ENCODE measurements at places on chromosomes 5 and 9.

- DNase-seq = no peak
These were observed 507.8 kb downstream of the PDE4D start for GRCh38 chr5:59385700-59386099.

GRCh38 chr5:147878066-147878759 lies at the start of gene SCGB3A2:
Gene SCGB3A2, plus strand, starts transcription at chr5:147878711. Its CDS starts 93 bp downstream, at chr5:147878804.
- DNase-seq = no peak

DNA sequence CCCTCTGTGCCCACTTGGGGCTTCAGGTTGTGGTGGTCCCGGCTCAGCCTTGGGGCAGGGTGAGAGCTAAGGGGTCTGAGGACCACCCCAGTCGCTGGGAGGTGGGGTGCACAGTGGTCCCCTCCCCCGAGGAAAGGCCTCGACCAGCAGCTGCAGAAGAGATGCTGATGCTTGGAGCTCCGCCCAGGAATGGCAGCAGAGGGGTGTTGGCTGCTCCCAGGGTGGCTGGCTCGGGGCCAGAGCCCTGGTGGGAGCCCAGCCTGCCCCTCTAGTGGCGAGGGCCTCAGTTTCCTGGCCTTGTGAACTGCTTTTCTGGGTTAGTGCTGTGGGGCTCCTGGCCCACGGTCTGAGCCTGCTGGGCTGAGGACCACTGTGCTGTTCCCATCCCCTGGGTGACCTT lies 1.2 kb downstream of the DIPK1B start:
- no peak for DNase-seq

- DNase-seq = no peak
These were observed 282.6 kb upstream of the PTGER4 start for GRCh38 chr5:40397091-40397490.

DNA sequence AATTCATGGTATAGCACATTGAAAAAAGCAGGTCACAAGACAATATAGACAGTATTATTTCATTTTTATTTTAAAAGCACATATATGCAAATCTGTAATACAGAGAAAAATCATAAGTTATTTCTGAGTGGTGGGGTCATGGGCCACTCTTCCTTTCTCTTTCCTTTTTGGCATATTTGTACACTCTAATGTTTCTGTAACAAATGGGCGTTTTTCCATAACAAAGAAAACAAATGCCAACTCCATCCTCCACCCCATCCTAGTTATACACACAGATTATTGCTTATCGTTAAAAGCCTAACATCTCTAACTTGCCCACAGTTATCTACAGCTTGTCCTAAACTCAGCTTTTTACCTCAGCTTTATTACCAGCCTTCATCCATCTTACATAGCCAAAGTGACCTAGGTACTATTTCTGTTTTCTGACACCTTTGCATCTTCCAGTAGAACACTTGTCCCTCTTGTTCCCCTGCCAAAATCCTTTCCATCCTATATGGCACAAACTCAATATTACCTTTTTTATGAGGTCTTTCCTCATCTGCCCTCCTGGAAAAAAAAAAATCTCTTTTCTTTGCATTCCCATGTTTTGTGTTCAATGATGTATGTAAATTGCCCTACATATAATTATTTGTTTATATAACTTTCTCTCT lies 4.1 kb downstream of the KIAA0825 start:
- no peak for DNase-seq

DNA sequence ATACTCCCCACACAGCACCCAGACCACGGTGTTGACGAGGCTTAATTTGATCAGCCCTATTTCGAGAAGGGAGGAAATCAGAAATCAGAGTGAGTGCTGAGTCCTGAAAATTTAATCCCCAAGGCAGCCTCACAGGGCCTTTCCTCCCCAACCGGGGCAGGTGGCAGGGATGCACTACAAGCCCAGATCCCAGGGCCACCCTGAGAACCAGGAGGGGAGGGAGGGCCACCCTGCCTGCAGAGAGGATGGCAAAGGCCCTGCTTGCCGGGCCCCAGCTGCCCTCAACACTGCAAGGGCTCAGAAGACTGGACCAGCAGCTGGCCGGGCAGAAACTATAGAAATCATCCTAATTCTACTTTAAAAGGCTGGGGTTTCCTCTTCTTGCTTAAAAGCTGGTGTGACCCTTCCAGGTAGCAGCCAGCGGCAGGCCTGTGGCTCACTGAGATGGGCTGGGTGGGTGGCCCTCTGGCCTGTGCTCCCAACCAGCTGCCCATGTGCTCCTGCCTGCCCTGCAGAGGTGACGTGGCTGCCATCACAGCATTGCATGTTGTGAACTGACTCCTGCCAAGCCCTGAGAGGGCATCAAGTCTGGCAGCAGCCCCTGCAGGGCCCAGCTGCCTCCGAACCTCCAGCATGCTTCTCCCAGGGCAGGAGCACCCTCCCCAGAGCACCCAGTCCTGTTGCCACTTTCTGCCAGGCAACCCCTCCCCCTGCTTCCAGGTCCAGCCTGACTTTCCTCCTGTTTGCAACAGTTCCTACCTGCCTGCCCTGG lies 122.8 kb downstream of the ADAMTS2 start:
- DNase-seq = no peak

GRCh38 chr9:91192381-91193086 lies 169.2 kb downstream of the AUH start:
- DNase-seq = no peak

- DNase-seq = no peak
These were observed 14.3 kb upstream of the SIL1 start for GRCh38 chr5:139212486-139212885.

- DNase-seq = no peak
These were observed 12.8 kb downstream of the FAM81B start for GRCh38 chr5:95403996-95404395.

GRCh38 chr5:14739538-14739937 lies 75.0 kb downstream of the OTULIN start:
- no peak for DNase-seq

DNA sequence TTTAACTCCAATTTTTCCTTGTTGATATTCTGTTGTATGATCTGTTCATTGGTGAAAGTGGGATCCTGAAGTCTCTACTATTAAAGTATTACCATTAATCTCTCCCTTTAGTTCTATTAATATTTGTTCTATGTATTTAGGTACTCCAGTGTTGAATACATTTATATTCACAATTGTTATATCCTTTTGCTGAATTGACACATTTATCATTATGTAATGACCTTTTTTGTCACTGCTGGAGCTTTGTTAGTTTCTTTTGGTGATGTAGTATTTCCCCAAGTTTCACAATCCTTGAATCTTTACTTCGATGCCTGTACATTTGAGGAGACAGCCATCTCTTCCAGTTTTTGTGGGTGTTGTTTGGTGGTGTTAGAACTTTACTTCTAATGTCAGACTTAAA lies 53.7 kb upstream of the PPP3R2 start:
- DNase-seq = no peak

- no peak for DNase-seq
These were observed 42.0 kb downstream of the SHB start for GRCh38 chr9:38026840-38027527.

GRCh38 chr5:2329741-2330140 lies 421.7 kb downstream of the IRX2 start:
- no peak for DNase-seq

- no peak for DNase-seq
These were observed 60.9 kb upstream of the GLRX start for GRCh38 chr5:95883185-95884016.

- no peak for DNase-seq
These were observed 457.3 kb downstream of the DMAC1 start for GRCh38 chr9:7342229-7342628.

- no peak for DNase-seq
These were observed 1.0 kb downstream of the ZDHHC11 start for GRCh38 chr5:849651-850301.

DNA sequence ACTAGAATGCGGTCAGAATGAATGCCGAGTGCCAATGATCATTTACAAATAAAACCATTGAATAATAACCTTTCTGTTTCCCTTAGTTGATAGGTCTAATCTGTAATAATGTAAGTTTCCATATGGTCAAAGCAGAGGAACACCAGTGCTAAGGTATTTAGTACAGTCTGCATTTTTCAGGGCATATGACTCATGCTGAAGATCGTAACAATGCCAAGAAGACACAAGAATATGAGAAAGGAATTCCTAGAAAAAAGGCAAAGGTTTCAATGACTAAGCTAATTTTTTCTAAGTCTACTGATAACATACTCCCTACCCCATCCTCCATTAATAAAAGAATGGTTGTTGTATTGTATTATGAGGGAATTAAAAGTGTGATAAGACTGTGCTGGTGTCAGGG lies 2.8 kb downstream of the OR1L8 start:
- peak; percentile 61 for DNase-seq

DNA sequence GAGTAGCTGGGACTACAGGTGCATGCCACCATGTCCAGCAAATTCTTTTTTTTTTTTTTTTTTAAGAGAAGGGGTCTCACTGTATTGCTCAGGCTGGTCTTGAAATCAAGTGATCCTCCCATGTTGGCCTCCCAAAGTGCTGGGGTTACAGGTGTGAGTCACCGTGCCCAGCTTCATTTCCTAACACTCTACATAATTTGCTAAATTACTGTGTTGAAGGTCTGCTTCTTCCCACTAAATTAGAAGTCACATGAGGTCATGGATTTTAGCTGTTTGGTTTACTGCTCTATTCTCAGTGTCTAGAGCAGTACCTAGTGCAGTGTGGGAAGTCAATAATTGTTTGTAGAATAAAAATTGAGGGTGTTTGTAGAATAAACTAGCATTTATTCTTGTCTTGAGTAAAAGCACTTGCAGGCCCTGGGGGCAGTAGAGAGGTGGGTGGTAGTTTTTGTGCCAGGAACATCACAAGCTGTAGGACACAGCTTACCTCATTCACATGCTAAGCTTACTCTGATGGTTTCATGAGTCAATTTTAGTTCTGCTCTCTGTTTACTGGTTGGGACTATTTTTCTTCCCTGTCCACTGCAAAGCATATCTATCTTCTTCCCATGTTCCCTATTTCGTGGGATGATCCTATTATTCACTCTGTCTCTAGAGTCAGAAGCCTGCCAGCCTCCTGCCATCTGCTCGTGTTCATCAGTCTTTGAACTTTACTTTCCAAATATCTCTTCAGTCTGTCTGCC lies 7.0 kb downstream of the TEX48 start:
- no peak for DNase-seq

GRCh38 chr9:71446473-71447411 lies 321.6 kb downstream of the CEMIP2 start:
- DNase-seq = peak; percentile 6

- DNase-seq = no peak
These were observed 90.7 kb upstream of the FSTL4 start for GRCh38 chr5:133702791-133703770.

GRCh38 chr5:105506692-105507277 lies 1944.2 kb upstream of the NUDT12 start:
- DNase-seq = no peak

DNA sequence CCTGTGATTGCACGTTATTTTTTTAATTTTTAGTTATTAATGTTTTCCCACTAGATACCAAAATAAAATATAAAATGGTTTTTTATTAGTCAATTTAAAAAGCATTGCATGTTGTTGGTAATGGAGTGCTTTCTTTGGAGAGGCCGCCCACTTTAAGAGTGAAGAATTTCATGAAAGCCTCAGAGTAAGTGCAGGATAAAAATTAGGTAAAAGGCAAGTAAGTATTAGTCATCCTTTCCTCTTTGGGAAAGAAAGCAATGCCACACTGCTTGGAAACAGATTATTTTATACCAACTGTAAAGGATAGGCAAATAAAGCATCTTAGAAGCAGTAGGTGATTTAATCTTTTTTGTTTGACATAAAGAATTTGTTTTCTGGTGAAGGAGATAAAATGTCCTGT lies 62.9 kb downstream of the HSD17B4 start:
- peak; percentile 1 for DNase-seq

- DNase-seq = no peak
These were observed 218.2 kb downstream of the PSAT1 start for GRCh38 chr9:78515108-78515507.

- no peak for DNase-seq
These were observed 90.8 kb downstream of the TMEM167A start for GRCh38 chr5:82986404-82986803.

GRCh38 chr9:75909776-75910175 lies 19.3 kb downstream of the PCSK5 start:
- no peak for DNase-seq

- DNase-seq = no peak
These were observed 830 bp downstream of the TRAF1 start for GRCh38 chr9:120925535-120926396.

DNA sequence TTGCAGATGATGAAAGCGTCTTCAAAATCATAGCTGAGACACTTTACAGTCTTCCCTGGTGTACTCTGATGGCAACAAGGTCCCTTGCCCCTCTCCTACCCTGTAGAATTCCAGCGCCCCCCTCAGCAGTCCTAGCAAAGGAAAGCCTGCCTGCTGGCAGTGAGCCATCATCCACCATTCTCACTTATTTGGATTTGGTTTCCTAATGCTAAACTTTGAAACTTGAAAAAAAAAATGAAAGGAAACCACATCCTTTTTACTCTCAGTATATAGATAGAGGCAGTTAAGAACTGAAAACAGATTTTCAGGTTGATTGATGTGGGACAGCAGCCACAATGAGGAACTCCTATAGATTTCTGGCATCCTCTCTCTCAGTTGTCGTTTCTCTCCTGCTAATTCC lies at the start of gene GZMA:
GZMA (plus strand) TSS at position 299 of the 400 bp plus-strand sequence; CDS start at position 336, 37 bp downstream.
- DNase-seq = no peak

- DNase-seq = no peak
These were observed 41.7 kb downstream of the ZNF608 start for GRCh38 chr5:124704594-124705284.

DNA sequence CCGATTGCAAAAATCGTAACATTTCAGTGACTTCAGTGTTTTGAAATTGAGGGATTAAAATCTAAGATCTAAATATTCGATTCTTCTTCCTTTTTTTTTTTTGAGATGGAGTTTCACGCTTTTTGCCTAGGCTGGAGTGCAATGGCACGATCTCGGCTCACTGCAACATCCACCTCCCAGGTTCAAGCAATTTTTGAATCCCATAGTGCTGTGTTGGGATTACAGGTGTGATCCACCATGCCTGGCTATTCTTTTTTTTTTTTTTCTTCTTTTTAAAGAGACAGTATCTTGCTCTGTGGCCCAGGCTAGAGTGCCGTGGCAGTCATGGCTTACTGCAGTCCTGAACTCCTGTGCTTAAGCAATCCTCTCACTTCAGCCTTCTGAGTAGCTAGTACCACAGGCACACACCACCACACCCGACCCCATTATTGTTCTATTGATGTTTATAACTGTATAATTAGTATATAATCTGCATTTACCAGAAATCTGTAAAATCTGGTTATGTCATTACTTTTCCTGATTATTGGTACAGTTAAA lies 42.7 kb downstream of the NSD1 start:
- no peak for DNase-seq

- no peak for DNase-seq
These were observed 466.9 kb upstream of the ARRDC3 start for GRCh38 chr5:91850031-91850430.

GRCh38 chr5:153258469-153258868 lies 232.0 kb upstream of the GRIA1 start:
- no peak for DNase-seq
